ENCODE measurements at places on chromosomes 16 and 17. TPM values are rescaled to one million over a fixed set of nuclear protein-coding genes. Genes with fewer than 3 reads are reported as not detected.

Gene CALB2
- not detected for polyA plus RNA-seq

Gene KCNH4
- polyA plus RNA-seq, result not detected

Gene PGAP3
- polyA plus RNA-seq, result 24.0 TPM

Gene P2RX5
- 8.9 TPM for polyA plus RNA-seq

Gene NLRC3
- 18.3 TPM for polyA plus RNA-seq

Gene NPIPA3
- polyA plus RNA-seq, result not detected

- peaks cover 26% of the 10 kb centered on the region for H3K4me1 ChIP-seq
- no peak overlapping the region for H3K27ac ChIP-seq
- H3K36me3 ChIP-seq, result peaks cover 4% of the 10 kb centered on the region
- DNase-seq, result no peak
These were observed 78.0 kb downstream of the MAP2K6 start for GRCh38 chr17:69492410-69493071.

GRCh38 chr17:14481664-14482063 lies 180.8 kb downstream of the HS3ST3B1 start:
- no peak overlapping the region for H3K27ac ChIP-seq
- DNase-seq, result no peak
- peaks cover 2% of the 10 kb centered on the region for H3K36me3 ChIP-seq

GRCh38 chr17:36089339-36089865 lies 541 bp downstream of the CCL3 start:
- H3K27me3 ChIP-seq, result peaks cover 14% of the 10 kb centered on the region
- peak overlapping the region; percentile 89 for H3K4me3 ChIP-seq
- peaks cover 100% of the 10 kb centered on the region for H3K4me1 ChIP-seq
- H3K36me3 ChIP-seq, result peaks cover 7% of the 10 kb centered on the region

GRCh38 chr17:50420419-50421112 lies 5.5 kb upstream of the ACSF2 start:
- DNase-seq, result no peak
- peaks cover 16% of the 10 kb centered on the region for H3K4me1 ChIP-seq

- H3K4me1 ChIP-seq, result peaks cover 13% of the 10 kb centered on the region
- H3K4me3 ChIP-seq, result peak overlapping the region; percentile 65
- peak overlapping the region; percentile 73 for H3K27ac ChIP-seq
- peaks cover 3% of the 10 kb centered on the region for H3K27me3 ChIP-seq
These were observed 81.4 kb downstream of the SLC39A11 start for GRCh38 chr17:73011016-73011486.

DNA sequence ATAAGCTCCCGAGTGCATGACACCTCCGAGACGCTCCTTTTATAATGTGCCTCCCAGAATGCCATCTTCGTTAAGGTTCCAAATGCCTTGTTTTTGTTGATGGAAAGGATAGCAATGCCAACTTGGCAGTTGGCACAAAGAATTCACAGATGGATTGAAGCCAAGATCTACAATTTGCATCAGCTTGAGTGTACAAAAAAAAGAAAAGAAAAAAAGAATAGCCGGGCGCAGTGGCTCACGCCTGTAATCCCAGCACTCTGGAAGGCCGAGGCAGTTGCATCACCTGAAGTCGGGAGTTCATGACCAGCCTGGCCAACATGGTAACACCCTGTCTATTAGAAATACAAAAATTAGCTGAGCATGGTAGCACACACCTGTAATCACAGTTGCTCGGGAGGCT lies 7.6 kb downstream of the TBC1D16 start:
- peaks cover 3% of the 10 kb centered on the region for H3K27me3 ChIP-seq
- H3K36me3 ChIP-seq, result no peaks in the 10 kb centered on the region
- no peak for DNase-seq
- H3K4me1 ChIP-seq, result no peaks in the 10 kb centered on the region
- H3K27ac ChIP-seq, result no peak overlapping the region
- H3K4me3 ChIP-seq, result no peak overlapping the region

DNA sequence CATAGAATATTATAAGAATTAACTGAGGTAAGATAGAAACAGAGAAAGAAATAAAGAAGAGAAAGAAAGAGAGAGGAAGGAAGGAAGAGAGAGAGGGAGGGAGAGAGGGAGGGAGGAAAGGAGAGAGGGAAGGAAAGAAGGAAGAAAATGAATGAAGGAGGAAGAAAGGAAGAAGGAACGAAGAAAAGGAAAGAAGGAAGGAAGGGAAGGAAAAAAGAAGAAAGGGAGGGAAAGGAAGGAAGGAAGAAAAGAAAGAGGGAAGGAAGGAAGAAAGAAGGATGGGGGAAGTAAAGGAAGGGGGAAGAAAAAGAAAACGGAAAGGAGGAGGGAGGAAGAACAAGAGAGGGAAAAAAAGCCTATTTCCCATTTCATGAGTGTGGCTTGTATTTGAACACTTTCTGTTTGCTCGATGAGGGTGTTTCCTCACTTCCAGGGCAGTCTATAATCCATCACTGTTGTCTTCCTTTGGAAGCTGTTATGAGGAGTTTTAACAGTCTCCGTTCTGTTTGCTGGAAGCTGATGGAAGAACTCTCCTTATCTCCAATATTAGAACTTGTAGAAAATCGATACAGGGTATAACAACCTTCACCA lies 402.4 kb downstream of the TMEM114 start:
- H3K27ac ChIP-seq, result no peak overlapping the region
- H3K4me3 ChIP-seq, result no peak overlapping the region
- no peaks in the 10 kb centered on the region for H3K36me3 ChIP-seq
- H3K27me3 ChIP-seq, result no peaks in the 10 kb centered on the region

DNA sequence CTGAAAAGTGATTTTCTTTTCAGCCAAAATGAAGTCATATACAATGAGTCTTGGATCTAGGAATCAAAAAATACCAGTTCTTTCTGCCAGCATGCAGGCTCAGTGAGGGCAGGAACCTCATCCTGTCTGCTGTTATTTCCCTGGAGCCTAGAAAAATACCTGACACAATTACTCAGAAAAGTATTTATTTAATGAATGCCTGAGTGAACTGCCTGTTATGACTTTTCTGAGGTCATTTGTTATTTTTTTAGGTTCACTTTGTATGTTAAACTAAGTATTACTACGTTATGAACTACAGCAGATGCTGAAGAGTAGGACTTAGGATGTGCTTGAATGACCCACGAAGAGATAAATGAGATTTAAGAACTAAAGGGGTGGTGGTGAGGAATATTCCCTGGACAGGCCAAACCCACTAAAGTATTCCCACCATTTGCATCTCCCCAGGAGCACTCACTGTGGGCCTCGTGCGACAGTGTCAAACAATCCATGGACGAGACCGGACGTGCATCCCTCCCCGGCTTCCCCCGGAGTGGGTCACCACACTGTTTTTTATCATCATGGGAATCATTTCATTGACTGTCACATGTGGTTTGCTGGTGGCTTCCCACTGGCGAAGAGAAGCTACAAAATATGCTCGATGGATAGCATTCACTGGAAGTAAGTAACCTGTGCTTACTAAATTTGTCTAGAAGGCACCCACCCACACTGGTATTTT lies 17.1 kb upstream of the VWA3A start:
- DNase-seq, result no peak
- H3K4me1 ChIP-seq, result no peaks in the 10 kb centered on the region
- H3K36me3 ChIP-seq, result no peaks in the 10 kb centered on the region
- H3K27ac ChIP-seq, result no peak overlapping the region
- no peak overlapping the region for H3K4me3 ChIP-seq

DNA sequence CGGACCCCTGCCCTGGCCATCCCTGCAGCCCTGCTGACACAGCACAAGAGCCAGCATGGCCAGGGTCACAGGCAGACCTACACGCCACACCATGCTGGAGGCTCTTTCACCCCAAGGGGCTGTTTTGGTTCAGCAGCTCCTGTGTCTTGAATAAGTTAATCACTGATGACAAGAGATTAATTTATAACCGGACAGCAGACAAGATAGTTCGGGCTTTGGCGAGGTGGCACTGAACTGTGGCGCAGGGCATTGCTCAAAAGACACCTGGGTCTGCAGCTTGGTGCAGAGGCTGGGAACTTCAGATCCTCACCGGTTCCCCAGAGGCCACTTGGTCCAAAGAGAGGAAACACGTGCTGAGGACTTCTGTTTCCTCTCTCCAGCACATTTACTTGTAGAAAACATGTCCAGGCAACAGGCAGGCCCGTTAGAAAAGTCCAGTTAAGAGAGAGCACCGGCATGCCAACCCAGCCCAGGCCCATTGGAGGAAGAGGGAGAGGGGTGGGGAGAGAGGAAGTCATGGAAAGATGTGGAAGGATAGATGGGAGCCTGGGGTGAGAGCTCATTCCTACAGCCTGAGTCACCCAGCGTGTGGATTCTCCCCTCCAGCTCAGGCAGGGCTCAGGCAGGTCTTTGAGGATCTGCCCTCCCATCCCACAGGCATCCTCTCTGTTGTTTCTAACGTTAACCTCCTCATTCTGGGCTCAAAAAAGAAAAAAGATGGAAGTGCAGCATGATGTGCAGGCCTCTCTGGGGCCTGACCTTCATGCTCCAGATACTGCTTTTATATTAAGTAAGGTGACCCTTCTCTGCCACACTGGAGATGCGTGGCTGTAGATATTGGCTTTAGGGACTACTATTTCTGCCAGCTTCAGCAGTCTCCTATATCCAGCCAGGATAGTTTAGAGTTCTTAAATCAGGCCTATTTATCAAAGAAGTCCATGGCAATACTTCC lies 80.0 kb upstream of the HNF1B start:
- no peaks in the 10 kb centered on the region for H3K4me1 ChIP-seq
- peaks cover 9% of the 10 kb centered on the region for H3K27me3 ChIP-seq
- DNase-seq, result no peak
- no peak overlapping the region for H3K27ac ChIP-seq
- H3K36me3 ChIP-seq, result no peaks in the 10 kb centered on the region
- no peak overlapping the region for H3K4me3 ChIP-seq

DNA sequence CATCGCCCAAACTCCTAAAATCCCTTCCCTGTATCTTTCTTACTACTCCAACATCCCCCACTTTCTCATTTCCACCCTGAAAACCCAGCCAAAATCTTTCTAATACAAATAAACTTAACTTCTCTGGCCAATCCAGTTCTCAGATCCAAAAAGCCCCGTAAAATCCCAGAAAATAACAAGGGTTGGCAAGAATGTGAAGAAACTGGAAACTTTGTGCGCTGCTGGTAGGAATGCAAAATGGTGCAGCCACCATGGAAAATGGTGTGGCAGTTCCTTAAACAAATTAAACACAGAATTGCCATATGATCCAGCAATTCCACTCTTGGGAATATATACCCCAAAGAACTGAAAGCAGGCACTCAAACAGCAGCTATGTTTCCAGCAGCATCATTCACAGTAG lies 24.1 kb downstream of the LRRC75A start:
- no peaks in the 10 kb centered on the region for H3K36me3 ChIP-seq
- H3K4me3 ChIP-seq, result no peak overlapping the region
- DNase-seq, result no peak

- H3K27me3 ChIP-seq, result no peaks in the 10 kb centered on the region
These were observed 824.9 kb downstream of the KCNJ2 start for GRCh38 chr17:70994194-70994593.

DNA sequence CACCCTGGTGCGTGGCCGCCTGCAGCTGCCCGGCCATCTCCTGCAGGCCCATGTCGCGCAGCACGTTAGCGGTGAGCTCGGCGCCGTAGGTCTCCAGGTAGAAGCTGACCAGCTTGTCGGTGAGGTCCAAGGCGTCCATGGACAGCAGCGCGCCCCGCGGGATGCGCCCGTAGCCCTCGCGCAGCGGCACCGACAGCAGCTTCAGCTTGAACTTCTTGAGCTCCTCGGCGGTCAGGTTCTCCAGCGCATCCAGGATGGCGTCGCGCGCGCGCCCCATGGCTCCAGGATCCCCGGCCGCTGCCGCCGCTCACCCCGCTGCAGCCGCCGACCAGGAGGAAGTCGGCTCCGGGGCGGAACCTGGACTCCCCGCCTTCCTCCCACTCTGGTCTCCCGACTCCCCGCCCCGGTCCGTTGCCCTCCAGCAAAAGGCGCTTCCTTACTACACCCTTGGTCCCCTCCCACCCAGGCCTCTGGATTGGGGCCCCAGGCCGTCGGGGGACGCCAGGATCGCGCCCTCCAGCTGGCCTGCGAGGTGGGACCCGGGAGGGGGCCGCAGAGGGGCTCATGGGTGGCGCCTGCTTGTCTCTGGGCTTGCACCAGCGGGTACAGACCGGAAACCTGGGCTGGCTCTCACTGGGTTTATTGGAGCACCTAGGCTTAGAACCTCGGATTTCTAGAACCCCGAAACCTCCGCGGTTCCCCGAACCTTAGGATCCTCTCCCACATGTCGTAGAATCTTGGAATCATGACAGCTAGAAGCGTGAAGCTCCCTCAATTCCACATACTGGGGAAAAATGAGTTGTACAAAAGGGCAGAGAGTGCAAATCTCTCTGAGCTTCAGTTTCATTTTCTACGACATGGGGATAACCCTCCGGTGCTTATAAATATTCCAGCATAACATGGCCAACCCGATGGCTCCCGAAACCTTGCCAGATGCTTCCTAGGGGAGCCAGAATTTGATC lies at the start of gene PYCARD:
PYCARD (minus strand) TSS at position 347 of the 962 bp plus-strand sequence; CDS start at position 277, 70 bp downstream.
- peak within 1 kb of the TSS; percentile 85 for H3K27ac ChIP-seq
- H3K27me3 ChIP-seq, result peaks cover 10% of the 10 kb centered on the region
- H3K36me3 ChIP-seq, result peaks cover 8% of the 10 kb centered on the region

DNA sequence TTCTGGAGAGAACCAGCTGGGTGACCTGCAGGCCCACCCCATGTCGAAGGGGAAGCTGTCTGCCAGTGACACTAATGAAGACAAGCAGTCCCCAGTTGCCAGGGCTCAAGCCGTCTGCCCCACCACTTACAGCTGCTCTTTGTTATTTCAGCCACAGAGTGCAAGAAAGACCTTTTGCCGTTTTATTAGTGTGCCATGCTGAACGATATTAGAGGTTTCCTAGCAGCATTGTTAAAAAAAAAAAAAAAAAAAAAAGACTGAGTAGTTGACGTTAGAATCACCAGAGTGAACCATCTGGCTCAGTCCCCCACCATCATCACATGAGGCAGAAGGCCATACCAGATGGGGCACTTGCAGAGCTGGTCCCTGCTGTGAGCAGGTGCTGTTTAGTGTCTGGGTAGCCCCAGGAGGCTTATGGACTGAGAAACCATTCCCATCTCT lies 26.5 kb upstream of the SLC39A11 start:
- no peak overlapping the region for H3K27ac ChIP-seq
- peaks cover 5% of the 10 kb centered on the region for H3K27me3 ChIP-seq

GRCh38 chr17:45919136-45919535 lies 24.8 kb downstream of the MAPT start:
- no peaks in the 10 kb centered on the region for H3K36me3 ChIP-seq
- H3K27me3 ChIP-seq, result peaks cover 2% of the 10 kb centered on the region
- no peaks in the 10 kb centered on the region for H3K4me1 ChIP-seq
- no peak overlapping the region for H3K4me3 ChIP-seq
- DNase-seq, result no peak

DNA sequence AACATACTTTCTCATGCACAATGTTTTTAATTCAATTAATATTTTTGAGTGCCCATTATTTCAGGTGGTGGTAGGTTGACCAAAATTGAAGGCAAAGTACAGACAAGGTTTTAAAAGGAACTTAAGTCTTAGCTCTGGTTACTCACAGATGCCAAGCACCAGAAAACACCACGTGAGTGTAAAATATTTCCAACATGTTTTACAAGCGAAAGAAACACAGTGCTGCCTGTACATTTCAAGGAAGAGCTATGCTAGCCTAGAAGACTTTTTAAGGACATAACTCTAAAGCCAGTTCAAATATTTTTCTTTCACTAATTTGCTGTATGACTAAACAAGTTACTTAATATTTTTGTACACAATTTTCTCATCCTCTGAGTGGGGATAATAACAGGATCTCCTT lies 736.4 kb upstream of the GOT2 start:
- no peaks in the 10 kb centered on the region for H3K36me3 ChIP-seq
- H3K4me1 ChIP-seq, result no peaks in the 10 kb centered on the region
- no peak overlapping the region for H3K27ac ChIP-seq

GRCh38 chr16:2280981-2281542 lies 13.1 kb upstream of the RNPS1 start:
- no peak for DNase-seq
- H3K4me3 ChIP-seq, result no peak overlapping the region
- no peaks in the 10 kb centered on the region for H3K4me1 ChIP-seq
- no peak overlapping the region for H3K27ac ChIP-seq

- DNase-seq, result no peak
- peaks cover 6% of the 10 kb centered on the region for H3K36me3 ChIP-seq
- no peaks in the 10 kb centered on the region for H3K27me3 ChIP-seq
- peak overlapping the region; percentile 90 for H3K4me3 ChIP-seq
- H3K27ac ChIP-seq, result peak overlapping the region; percentile 82
These were observed 948 bp downstream of the LUC7L start for GRCh38 chr16:228151-228851.

All from immature natural killer cell (primary cell).